ENCODE measurements at places on chromosomes 4 and X.

- DNase-seq = no peak
These were observed 90.9 kb downstream of the EFNB1 start for GRCh38 chrX:68919707-68920106.

DNA sequence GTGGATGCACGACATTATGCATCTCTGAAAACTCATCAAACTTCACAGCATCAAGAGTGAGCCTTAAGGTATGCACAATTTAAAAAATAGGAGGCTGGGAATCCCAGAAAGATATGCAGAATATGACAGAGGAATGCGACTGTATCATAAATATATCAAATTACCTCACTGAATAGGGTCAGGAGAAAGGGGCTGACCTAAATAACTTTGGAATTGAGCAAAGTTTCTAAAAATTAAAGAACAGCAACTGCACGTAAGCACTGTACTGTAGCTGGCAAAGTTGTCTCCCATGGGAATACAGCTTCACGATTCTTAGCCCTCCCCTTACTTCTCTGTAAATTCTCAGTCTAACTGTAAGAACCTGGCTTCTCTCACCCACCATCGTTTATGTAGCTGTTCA lies 397.4 kb upstream of the ZFP42 start:
- DNase-seq = no peak

DNA sequence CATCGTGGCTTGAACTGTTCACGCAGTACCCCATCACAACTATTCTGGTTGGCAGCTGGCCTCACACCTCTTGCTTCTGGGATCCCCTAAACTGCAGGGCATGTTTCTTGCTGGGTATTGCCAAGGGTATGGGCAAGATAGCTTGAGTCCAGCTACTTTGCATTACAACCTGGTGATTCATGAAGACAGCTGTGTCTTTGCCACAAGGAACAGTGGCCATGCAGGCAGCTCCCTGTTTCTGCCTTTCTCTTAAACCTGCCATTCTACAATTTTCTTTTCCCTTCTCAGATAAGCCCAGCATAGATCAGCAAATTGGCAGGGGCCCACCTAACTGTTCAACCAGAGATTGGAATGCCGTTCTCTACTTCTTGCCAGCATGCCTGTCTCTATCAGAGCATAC lies 42.8 kb downstream of the TENM3 start:
- no peak for DNase-seq

DNA sequence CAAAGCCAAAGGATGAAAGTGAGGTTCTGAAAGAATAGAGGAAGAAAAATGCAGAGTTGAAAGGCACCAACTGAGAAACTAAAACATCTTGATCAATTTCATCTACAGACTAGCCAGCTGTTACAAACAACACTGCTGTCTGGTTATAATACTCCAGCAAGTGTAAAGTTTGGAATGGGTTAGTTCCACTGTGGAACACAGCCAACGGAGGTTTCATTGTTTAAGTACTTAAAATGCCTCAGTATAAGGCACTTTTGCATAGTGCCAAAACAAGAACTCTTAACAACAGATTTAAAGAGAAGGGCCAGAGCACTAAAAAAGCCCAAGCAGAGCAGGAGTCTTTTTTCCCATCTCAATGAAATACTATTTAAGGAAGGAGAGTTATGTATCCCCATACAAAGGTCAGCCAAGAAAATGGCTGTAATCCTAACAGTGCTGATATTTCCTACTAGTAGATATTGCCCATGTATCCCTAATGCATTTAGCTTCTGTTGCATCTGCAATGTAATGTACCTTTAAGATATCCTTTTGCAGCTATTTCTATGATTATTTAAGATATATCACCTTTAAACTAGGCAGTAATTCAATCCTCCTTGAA lies 16.5 kb downstream of the ACSL4 start:
- DNase-seq = no peak

DNA sequence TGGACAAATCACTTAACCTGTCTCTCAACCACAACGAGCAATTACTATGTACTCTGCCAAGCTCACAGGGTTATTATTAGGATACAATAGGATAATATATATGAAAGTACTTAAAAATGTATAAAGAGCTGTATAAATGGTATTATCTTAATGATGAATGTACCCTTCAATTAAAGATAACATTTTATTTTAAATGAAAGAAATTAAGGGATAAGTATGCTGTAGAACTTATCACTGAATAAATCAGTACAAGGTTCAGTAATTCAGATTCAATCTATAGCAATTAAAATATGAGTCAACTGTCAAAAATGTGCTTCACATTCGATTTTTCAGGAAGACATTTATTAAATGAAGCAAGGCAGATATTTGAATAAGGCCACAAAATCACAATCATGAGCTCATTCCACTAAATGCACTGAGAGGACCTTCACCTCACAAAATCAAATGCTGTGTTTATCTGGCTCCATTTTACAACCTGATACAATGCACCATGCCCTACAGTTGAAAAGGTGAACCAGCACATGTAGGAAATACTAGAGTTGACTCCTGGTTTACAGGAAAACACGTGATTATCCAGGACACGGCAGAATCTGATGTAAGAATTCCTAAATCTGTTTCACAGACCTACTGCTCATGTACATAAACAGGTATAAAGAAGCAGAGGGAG lies 4.4 kb downstream of the LRCH2 start:
- DNase-seq = no peak

- DNase-seq = no peak
These were observed 690.9 kb downstream of the PCDH19 start for GRCh38 chrX:99719140-99719539.

- DNase-seq = no peak
These were observed 3.2 kb downstream of the SEPSECS start for GRCh38 chr4:25157081-25157480.

DNA sequence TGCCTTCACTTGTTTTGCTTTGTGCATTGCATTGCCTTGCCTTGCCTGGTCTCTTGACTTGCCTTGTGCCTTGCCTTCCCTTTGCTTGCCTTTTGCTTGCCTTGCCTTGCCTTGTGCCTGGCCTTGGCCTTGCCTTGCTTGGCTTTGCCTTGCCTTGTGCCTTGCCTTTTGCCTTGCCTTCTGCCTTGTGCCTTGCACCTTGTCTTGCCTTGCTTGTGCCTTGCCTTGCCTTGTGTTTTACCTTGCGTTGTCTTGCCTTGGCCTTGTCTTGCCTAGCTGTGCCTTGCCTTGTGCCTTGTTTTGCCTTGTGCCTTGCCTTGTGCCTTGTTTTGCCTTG lies 95.3 kb downstream of the TAB3 start:
- no peak for DNase-seq

DNA sequence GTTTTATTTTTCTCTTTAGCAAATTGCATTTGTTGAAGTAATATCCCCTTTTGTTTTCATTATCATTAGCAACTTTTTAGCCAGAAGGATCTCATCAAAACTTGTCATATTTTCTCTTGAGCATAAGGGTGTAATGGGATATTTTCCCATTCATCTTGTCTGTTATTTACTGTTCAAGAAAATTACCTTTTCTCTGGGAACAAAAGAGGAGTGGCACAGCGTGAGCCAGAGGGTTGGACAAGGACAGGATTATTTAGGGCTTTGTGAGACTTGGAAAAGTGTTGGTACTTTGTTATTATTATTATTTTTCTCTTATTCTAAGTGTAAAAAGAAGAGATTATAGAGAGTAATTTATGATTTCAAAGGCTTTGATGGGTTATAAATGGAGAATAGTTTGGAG lies 135.9 kb downstream of the PRKX start:
- DNase-seq = no peak

- no peak for DNase-seq
These were observed 59.4 kb upstream of the HELT start for GRCh38 chr4:184958923-184959210.

GRCh38 chrX:39459952-39460351 lies 637.8 kb downstream of the BCOR start:
- DNase-seq = no peak

- no peak for DNase-seq
These were observed 18.3 kb downstream of the KLF3 start for GRCh38 chr4:38682336-38682735.

GRCh38 chr4:1244978-1245471 lies 3.9 kb downstream of the CTBP1 start:
- DNase-seq = no peak

DNA sequence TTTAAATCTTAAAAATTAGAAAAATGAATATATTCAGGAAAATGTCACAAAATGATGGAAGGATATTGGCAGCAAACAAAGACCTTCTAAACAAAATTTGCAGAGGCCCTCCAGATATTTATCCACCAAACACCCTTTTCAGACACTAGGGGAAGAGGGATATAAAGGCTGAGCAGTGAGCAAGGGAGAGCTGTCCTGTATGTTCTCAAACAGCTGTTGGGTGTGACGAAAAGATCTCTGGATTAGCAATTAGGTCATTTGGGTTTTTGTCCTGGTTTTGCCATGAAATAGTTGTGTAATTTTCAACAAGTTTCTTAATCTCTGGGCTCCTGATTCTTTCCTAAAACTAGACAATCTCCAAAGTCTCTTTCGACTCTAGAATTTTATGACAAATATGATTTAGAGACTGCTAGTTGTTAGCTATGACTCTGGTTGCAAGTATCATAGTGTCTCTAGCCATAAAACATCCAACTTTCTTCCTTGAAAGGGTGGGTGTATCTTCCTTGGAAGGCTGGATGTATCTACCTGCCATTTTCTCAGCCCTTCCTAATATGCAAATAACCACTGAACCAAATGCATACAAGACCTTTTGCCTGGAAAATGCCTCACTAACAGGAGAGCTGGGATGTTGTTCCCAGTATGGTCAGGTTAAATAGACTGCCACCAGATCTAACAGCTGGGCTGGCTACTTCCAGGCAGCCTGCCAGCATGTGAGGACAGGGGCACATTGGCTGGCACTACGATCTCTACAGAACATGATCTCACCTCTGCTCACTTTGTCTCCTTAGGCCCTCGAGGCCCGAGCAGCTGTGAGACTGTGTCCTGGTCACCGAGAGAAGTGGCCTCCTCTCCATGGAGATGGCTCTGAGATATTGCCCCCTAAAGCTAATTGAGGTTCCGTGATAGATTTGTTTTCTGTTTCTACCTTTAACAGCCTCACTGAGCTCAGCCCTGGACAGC lies 225.5 kb upstream of the JADE1 start:
- no peak for DNase-seq

DNA sequence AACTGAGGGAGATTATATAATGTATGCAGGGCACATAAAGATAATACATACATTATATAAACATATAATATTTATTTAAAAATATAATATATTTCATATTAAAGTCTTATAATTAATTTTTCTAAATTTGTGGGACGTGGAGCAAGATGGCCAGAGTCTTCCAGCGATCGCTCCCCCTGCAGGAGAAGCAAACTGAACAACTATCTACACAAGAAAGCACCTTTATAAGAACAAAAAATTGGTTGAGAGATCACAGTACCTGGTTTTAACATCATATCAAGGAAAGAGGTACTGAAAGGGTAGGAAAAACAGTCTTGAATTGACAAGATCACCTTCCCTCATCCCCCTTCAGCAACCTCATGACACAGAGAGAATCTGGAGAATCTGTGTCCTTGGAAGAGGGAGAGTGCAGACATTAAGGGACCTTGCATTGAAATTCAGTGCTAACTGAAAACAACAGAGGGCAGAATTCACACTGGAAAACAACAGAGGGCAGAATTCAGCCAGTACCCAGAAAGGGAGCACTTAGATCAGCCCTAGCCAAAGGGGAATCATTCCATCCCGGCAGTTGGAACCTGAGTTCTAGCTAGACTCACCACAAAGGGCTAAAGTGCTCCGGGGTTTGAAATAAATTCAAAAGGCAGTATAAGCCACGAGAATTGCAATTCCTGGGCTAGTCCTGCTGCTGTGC lies 262.5 kb upstream of the NDST3 start:
- no peak for DNase-seq

Measured in RPMI8226 (cell line).